ENCODE measurements at places on chromosomes 4 and X. TPM values are rescaled to one million over a fixed set of nuclear protein-coding genes. Genes with fewer than 3 reads are reported as not detected.

DNA sequence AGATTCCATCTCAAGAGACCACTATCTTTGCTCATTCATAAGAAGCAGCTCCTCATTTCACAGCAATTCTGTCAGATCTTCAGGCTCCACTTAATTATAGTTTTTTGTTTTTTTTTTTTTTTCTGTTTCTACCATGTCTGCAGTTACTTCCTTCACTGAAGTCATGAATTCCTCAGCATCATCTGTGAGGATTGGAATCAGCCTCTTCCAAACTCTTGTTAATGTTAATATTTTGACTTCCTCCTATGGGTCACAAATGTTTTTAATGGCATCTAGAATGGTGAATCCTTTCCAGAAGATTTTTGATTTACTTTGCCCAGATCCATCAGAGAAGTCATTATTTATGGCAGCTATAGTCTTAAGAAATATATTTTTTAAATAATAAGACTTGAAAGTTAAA, 53.1 kb downstream of the BMP2K start:
- peaks cover 29% of the 10 kb centered on the region for H3K36me3 ChIP-seq
- H3K27ac ChIP-seq = peak overlapping the region; percentile 87
- peak; percentile 63 for DNase-seq
- H3K4me3 ChIP-seq = peak overlapping the region; percentile 41

DNA sequence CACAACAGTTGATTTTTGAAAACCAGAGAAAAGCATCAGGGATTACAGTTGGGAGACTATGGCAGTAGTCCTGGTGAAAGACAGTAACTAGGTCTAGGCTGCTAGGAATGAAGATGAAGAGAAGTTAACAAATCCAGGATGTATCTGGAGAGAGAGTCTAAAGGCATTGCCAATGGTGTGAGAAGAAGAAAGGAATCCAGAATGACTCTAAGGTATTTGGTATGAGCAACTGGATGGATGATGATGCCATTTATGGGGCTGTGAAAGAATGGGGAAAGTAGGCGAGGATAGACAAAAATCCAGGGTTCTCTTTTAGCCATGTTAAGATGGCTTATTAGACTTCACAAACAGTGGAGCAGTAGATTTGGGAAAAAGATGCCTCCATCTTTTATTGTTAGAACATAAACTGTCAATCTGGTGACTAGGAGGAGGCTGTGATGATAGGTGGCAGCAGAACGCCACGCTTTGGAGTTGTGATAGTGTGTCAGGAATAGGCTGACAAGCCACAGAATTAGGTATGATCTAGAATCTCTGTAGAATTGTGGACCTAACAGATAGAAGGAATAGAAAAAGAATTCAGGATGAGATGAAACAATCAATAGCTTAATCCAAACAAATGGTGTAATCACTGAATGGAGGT, 27.3 kb upstream of the JADE1 start:
- H3K4me1 ChIP-seq = peaks cover 22% of the 10 kb centered on the region
- peak overlapping the region; percentile 1 for H3K27ac ChIP-seq
- H3K4me3 ChIP-seq = no peak overlapping the region
- peak; percentile 29 for DNase-seq
- H3K27me3 ChIP-seq = no peaks in the 10 kb centered on the region

- no peak overlapping the region for H3K27ac ChIP-seq
- no peaks in the 10 kb centered on the region for H3K4me1 ChIP-seq
- H3K36me3 ChIP-seq = no peaks in the 10 kb centered on the region
Observed at GRCh38 chrX:44470816-44471215, 71.8 kb downstream of the FUNDC1 start.

TEX11 gene
- not detected for total RNA-seq

DNA sequence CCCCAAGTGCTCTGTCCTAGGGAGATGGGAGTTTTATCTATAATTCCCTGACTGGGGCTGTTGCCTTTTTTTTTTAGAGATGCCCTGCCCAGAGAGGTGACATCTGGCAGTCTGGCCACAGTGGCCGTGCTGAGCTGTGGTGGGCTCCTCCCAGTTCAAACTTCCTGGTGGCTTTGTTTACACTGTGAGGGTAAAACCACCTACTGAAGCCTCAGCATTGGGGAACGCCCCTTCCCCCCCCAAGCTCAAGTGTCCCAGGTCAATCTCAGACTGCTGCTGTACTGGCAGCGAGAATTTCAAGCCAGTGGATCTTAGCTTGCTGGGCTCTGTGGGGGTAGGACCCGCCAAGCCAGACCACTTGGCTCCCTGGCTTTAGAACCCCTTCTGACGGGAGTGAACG, 38.3 kb upstream of the CBLL2 start:
- DNase-seq = no peak
- H3K4me1 ChIP-seq = peaks cover 10% of the 10 kb centered on the region
- no peak overlapping the region for H3K27ac ChIP-seq
- H3K4me3 ChIP-seq = no peak overlapping the region
- no peaks in the 10 kb centered on the region for H3K36me3 ChIP-seq
- peaks cover 2% of the 10 kb centered on the region for H3K27me3 ChIP-seq

GRCh38 chr4:37138789-37139188, 105.8 kb upstream of the NWD2 start:
- no peaks in the 10 kb centered on the region for H3K27me3 ChIP-seq
- no peak overlapping the region for H3K27ac ChIP-seq
- no peak for DNase-seq
- no peak overlapping the region for H3K4me3 ChIP-seq

SPATA4 gene
- not detected for total RNA-seq

APLN gene
- total RNA-seq = not detected

- no peak overlapping the region for H3K4me3 ChIP-seq
- no peak overlapping the region for H3K27ac ChIP-seq
- no peak for DNase-seq
- no peaks in the 10 kb centered on the region for H3K4me1 ChIP-seq
- H3K36me3 ChIP-seq = no peaks in the 10 kb centered on the region
Observed at GRCh38 chr4:54139332-54139731, 39.4 kb downstream of the GSX2 start.

GRCh38 chr4:78565971-78566372, 14.4 kb downstream of the ANXA3 start:
- peaks cover 95% of the 10 kb centered on the region for H3K4me1 ChIP-seq
- H3K36me3 ChIP-seq = no peaks in the 10 kb centered on the region
- no peak overlapping the region for H3K4me3 ChIP-seq
- peak; percentile 64 for DNase-seq
- no peaks in the 10 kb centered on the region for H3K27me3 ChIP-seq
- H3K27ac ChIP-seq = peak overlapping the region; percentile 9

DNA sequence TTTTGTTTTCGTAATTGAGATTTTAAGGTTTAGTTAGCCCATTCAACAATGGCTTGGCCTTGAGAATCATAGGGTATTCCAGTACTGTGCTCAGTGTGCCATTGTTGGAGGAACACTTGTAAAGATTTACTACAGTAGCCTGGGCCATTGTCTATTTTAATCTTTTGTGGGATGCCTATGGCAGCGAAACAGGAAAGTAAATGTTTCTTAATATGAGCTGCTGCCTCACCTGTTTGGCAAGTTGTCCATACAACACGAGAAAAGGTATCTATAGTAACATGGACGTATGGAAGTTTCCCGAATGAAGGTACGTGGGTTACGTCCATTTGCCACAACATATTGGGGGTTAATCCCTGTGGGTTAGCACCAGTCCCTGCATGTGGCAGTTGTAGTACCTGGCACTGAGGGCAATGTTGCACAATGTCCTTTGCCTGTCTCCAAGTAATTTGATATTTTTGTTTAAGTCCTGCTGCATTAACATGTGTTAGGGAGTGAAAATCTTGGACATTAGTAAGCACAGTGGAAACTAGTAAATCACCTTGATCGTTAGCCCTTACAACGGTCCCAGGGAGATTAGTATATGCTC, 38.6 kb upstream of the AADAT start:
- DNase-seq = no peak
- no peak overlapping the region for H3K27ac ChIP-seq
- no peak overlapping the region for H3K4me3 ChIP-seq
- peaks cover 12% of the 10 kb centered on the region for H3K36me3 ChIP-seq
- H3K27me3 ChIP-seq = peaks cover 7% of the 10 kb centered on the region

- H3K27me3 ChIP-seq = no peaks in the 10 kb centered on the region
- peaks cover 11% of the 10 kb centered on the region for H3K4me1 ChIP-seq
- no peak overlapping the region for H3K27ac ChIP-seq
Observed at GRCh38 chrX:425056-425455, 38.3 kb upstream of the PPP2R3B start.

GAGE1 gene
- total RNA-seq = not detected

GRCh38 chr4:105305019-105305836, 158.6 kb downstream of the TET2 start:
- H3K27ac ChIP-seq = no peak overlapping the region
- no peak overlapping the region for H3K4me3 ChIP-seq
- no peaks in the 10 kb centered on the region for H3K27me3 ChIP-seq
- DNase-seq = no peak

- no peak for DNase-seq
- no peaks in the 10 kb centered on the region for H3K4me1 ChIP-seq
- H3K4me3 ChIP-seq = no peak overlapping the region
- H3K27me3 ChIP-seq = peaks cover 14% of the 10 kb centered on the region
- no peak overlapping the region for H3K27ac ChIP-seq
Observed at GRCh38 chr4:48047421-48047844, 30.9 kb downstream of the NIPAL1 start.

GRCh38 chr4:87114245-87115062, 106.0 kb downstream of the KLHL8 start:
- no peaks in the 10 kb centered on the region for H3K27me3 ChIP-seq
- no peak for DNase-seq
- H3K27ac ChIP-seq = no peak overlapping the region

DNA sequence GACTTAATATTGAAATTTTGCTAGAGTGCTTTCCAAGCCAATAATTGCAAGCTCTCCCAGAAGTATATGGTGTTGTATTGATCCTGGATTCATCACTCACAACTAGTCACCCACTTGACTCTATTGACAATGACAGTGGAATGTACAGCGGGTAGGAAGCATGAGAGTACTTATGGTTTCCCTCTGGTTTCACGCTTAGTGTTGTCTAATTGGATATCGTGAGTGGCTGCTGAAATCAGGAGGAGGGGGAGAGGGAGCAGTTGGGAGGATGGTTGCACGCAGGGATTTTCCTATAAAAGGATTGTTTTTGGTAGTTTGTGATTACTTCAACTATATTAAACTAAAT, 1819.5 kb upstream of the TENM3 start:
- H3K27ac ChIP-seq = no peak overlapping the region
- DNase-seq = no peak
- H3K4me1 ChIP-seq = no peaks in the 10 kb centered on the region
- no peak overlapping the region for H3K4me3 ChIP-seq
- no peaks in the 10 kb centered on the region for H3K36me3 ChIP-seq

DNA sequence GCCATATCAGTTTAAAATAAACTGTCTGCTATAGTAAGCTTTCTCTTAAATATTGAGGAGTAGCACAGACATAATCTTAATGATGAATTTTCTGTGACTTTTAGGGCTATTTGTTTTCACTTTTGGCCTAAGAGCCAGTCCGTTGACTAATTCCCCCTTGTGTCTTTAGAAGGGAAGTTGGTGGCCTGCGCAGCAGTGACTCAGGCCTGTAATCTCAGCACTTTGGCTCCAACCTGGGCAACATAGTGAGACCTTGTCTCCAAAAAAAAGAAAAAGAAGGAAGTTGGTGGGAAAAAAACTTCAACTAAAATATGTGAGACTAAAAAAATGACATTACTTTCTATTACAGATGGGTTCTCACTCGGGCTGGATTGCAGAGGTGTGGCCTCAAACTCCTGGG, 3.4 kb downstream of the NCAPG start:
- H3K27me3 ChIP-seq = no peaks in the 10 kb centered on the region
- H3K4me3 ChIP-seq = peak overlapping the region; percentile 100
- H3K27ac ChIP-seq = peak overlapping the region; percentile 90
- DNase-seq = peak; percentile 58
- H3K4me1 ChIP-seq = peaks cover 53% of the 10 kb centered on the region

ENPEP gene
- total RNA-seq = not detected

DNA sequence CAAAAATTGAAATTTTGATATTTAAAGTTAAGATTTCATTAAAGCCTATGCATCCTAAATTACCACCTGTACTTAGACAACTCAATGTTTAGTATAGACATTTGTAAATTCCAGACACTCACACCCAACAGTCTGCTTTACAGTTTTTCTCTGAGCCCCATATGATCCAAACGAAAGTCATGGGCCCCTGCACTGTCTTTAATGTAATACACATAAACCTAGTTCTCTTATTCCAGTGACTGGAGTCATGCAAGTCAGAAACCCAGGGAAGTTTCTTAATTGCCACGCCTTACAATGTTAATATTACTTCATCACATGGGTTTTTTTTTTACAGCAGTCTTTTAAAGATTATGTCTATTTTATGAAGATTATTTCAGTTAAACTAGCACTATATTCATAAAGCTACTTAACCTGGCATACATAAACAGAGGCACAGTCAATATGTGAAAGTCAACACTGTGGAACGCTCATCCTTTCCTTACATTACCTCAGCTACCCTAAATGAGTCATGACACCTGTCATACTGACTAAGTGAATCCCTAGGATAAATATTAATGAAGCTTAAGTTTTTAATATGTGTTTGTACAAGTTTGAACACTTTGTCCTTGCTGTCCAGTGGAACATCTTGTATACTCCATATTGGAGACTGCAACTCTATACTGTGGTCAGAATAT, 67.7 kb upstream of the H2AZ1 start:
- peaks cover 2% of the 10 kb centered on the region for H3K27me3 ChIP-seq
- no peaks in the 10 kb centered on the region for H3K36me3 ChIP-seq
- peaks cover 34% of the 10 kb centered on the region for H3K4me1 ChIP-seq
- no peak overlapping the region for H3K4me3 ChIP-seq
- no peak for DNase-seq

GRCh38 chrX:109681475-109682081, 51.5 kb downstream of the ACSL4 start:
- no peak overlapping the region for H3K4me3 ChIP-seq
- no peak overlapping the region for H3K27ac ChIP-seq
- peaks cover 11% of the 10 kb centered on the region for H3K4me1 ChIP-seq
- H3K27me3 ChIP-seq = no peaks in the 10 kb centered on the region

DNA sequence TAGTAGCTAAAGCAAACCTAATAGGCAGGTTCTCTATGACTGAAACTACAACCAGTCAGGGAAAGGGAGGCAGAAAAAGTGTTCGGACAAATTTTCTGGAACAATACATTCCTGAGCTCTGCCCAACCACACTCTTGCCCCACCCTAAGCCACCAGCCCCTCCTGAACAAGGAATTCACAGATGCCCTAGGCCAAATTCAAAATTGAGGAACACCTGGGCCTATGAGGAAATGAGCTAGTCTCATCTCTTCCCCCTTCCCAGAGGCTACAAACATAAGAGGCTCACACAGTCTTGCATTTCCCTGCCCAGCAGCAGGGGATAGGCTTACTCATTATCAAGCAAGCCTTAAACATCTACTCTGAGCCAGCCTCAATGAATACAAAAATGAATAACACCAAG, 284.7 kb downstream of the ZNF674 start:
- no peak for DNase-seq
- H3K36me3 ChIP-seq = no peaks in the 10 kb centered on the region
- no peak overlapping the region for H3K27ac ChIP-seq
- peaks cover 2% of the 10 kb centered on the region for H3K27me3 ChIP-seq

- H3K4me1 ChIP-seq = no peaks in the 10 kb centered on the region
- H3K27me3 ChIP-seq = peaks cover 11% of the 10 kb centered on the region
- H3K36me3 ChIP-seq = no peaks in the 10 kb centered on the region
- H3K27ac ChIP-seq = no peak overlapping the region
Observed at GRCh38 chr4:89253311-89253710, 54.3 kb downstream of the GPRIN3 start.
